ENCODE measurements at places on chromosomes 6 and 20.

GRCh38 chr20:64029293-64030117 lies 6.5 kb upstream of the C20orf204 start:
- DNase-seq, result no peak

DNA sequence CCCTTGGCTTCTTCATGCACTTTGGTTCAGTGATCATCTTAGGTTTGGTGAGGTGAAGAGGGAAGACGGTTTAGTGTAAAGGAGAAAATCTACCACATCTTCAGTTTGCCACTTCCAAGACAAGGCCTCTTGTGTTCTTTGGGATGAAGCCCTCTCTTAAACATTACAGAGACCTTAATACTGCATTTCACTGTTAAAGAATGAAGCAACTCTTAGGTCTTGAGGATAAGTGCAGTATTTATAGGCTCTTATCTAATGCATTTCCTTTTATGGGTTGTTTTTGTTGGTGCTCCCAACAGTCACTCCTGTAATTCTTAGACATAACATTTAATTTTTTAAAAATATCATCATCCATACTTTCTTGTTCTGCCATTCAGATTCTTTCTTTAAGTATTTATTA lies 139.9 kb upstream of the LAMP5 start:
- no peak for DNase-seq

- DNase-seq, result no peak
Measured at GRCh38 chr6:127918506-127919427, 17.9 kb upstream of the THEMIS start.

DNA sequence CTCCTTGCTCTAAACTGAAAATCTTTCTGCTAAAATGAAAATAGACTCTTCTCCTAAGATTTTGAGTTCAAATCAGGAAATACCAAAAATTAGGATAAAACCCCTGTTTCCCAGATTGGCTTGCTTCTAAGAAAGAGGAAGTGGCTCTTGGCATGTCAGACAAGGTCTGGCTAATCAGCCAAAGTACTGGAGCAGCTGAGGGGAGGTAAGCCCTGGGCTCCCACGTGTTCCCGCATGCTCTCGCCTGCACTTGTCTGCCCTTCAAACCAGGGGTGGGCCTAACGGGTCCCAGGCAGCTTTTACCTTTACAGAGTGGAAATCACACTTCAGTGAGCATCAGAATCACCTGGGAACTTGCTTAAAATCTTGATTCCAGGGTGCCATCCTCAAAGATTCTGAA lies 43.2 kb upstream of the GABRR1 start:
- DNase-seq, result no peak
